ENCODE measurements at places on chromosomes 4 and X.

GRCh38 chrX:150587585-150588503 lies 19.4 kb downstream of the MTM1 start:
- DNase-seq: no peak

DNA sequence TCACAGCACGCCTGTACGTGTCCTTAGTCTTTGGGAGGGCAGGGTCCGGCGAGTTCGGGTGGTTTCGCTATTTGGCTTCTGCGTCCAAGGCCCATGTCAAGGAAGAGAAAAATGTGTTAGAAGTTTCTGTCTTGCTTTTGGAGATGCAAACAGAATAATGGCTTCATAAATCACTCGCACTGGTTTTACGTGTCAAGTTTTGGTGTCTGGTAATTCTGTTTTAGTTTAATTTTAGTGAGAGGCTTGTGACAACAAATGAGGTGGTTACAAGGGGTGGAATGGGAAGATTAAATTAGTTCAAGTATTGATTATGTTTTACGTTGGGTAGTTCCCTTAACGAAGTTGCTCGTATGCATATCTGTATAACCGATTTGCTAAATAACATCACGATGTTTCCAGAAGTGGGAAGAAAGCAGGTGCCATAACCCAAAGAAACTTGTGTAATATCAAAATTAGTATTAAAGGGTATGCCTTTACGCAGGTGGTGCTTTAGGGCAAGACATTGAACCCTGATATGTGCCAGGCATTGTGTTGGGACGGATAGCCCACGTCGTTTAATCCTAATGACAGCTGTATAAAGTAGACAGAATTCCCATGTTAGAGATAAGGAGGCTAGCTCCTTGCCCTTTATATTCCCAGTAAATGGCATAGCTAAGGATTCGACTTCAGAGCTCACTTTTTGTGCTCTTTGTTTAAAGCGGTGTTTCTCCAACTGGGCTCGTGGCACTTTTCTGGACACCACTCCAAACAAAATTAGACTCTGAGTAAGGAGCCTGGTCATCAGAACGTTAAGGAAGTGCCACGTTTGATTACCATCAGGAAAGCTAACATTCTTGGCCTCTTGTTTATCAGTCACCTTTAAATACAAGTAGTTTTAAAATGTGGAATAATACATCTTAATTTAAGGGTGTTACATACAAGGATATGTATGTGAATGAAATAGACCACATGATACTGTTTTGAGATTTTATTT lies 843 bp downstream of the RPL34 start:
- DNase-seq: no peak

DNA sequence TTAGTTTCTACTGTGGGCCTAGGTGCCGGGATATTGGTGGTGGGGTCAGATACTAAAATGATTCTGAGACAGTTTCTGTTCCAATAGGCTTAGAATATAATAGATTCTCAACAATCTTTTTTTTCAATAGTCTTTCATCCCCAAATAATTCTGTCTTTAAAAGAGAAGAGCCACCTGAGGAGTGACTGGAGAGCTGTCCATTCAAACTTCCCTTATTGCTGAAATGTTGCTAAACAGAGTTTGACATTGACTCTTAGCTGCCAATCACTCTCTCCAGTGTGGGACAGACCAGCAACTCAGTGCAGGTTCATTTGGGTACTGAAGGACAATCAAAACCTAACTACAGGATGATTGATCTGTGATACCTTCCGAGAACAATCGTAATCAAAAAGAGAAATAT lies 12.4 kb upstream of the ADH7 start:
- DNase-seq: no peak

GRCh38 chr4:5770051-5770450 lies 59.0 kb downstream of the EVC start:
- DNase-seq: no peak

DNA sequence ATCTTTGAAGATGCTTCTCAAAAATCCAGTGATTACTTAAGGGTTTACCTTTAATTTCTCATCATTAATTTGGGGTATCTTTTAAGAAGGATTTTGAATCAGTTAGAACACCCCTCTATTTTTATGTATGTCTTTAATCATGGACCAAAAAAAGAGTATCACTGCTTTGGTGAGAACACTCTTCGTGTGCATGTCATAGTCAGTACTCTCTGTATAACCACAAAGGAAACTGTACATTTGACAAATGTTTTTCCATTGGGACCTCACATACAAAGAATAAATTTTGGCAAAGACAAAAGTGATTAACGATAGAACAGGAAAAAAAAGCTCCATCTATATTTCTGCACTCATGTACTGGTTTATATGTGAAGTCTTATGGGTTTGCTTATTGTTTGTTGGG lies 31.3 kb downstream of the FAM241A start:
- no peak for DNase-seq

DNA sequence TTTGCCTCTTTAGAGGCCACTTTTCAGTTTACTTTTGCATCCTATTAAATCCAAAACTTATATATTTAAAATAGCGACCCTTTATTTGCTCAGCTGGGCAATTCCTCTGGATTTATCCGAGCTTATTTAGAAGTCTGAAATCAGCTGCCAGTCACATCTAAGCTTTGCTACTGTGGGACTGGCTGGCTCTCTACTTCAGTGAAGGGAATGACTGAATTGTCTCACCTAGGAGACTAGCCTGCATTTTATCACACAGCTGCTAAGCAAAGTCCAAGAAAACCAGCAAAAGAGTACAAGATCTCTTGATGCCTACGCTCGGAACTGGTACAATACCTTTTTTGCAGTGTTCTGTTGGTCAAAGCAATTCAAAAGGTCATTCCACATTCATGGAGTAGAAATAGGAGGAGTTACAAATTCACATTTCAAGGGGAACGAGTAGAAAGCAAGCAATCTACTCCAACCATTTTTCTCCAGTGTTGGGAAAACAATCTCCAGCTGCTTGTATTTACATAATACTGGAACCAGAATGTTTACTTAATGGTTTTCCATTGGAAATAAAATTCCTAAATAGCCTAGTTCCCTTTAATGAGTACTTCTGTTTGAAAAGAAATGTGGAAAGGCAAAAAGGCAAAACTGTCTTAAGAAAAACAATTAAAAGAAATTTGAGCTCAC lies 160.2 kb downstream of the MAGEB5 start:
- peak; percentile 24 for DNase-seq

DNA sequence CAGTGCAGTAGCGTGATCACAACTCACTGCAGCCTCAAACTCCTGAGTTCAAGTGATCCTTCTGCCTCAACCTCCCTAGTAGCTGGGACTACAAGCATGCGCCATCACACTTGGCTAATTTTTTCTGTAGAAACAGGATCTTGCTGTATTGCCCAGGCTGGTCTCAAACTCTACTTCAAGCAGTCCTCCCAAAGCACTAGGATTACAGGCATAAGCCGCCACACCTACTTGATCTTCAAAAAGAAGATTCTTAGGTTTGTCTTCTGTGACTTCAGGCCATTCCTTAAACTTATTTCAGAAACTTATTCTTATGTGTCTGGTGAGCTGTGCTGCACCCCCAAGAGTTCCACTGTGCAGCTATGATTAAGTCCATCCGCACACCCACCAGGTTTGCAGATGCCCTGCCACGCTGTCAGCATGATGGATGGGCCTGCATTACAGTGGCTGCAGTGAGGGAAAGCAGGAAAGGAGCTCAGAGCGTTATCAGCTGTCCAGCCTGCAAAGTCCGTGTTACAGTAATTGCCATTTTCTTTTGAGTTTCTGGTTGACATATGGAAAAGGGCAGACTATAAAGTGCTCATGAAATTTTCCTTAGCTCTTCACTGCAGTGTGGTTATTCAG lies 146.6 kb downstream of the AASDH start:
- DNase-seq: peak; percentile 62

GRCh38 chrX:129652565-129653169 lies 2.1 kb downstream of the APLN start:
- DNase-seq: no peak

DNA sequence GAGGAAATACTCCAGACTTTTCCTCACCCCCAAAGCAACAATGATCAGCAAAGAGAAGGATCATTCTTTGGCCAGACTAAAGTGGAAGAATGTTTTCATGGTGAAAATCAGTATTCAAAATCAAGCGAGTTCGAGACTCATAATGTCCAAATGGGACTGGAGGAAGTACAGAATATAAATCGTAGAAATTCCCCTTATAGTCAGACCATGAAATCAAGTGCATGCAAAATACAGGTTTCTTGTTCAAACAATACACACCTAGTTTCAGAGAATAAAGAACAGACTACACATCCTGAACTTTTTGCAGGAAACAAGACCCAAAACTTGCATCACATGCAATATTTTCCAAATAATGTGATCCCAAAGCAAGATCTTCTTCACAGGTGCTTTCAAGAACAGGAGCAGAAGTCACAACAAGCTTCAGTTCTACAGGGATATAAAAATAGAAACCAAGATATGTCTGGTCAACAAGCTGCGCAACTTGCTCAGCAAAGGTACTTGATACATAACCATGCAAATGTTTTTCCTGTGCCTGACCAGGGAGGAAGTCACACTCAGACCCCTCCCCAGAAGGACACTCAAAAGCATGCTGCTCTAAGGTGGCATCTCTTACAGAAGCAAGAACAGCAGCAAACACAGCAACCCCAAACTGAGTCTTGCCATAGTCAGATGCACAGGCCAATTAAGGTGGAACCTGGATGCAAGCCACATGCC lies 89.7 kb downstream of the TET2 start:
- no peak for DNase-seq

DNA sequence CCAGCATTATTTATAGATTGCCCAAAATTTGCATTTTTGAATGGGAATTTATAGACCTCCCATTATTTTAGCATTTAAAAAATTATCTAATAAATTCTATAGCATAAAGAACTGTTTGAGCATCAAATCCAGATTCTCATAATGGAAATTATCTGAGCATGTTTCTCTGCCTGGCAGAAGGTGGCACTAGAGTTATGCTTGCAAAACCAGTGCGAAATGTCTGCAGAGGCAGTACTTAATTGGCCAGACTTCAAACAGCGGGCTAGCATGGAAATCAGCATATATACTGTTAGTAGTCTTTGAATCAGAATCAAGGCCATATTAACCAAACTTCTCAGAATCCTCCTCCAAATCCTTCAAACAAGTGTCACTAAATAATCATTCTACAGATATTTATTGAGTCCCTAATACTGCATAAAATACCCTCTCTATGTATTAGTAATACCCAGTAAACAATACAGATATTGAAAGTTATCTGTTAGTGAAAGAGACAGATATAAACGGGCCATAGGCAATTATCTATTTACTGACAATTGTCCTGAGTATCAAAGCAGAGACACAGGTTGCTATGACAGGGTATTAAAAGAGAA lies 78.7 kb upstream of the DCLK2 start:
- DNase-seq: no peak
